ENCODE measurements at places on chromosomes 13 and 19.

DNA sequence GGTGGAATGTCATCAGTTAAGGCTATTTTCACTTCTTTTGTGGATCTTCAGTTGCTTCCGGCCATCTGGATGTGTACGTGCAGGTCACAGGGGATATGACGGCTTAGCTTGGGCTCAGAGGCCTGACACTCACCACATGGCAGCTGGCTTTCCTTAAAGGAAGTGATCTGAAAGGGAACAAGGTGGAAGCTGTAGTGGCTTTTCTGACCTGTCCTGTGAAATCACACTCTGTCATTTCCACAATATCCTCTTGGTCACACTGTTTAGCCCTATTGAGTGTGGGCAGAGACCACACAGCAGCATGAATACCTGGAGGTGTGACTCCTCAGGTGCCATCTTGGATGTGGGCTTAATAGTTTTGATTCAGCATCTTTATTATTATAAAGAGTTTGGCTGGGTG, 4.5 kb upstream of the BAX start:
- no peak for DNase-seq

DNA sequence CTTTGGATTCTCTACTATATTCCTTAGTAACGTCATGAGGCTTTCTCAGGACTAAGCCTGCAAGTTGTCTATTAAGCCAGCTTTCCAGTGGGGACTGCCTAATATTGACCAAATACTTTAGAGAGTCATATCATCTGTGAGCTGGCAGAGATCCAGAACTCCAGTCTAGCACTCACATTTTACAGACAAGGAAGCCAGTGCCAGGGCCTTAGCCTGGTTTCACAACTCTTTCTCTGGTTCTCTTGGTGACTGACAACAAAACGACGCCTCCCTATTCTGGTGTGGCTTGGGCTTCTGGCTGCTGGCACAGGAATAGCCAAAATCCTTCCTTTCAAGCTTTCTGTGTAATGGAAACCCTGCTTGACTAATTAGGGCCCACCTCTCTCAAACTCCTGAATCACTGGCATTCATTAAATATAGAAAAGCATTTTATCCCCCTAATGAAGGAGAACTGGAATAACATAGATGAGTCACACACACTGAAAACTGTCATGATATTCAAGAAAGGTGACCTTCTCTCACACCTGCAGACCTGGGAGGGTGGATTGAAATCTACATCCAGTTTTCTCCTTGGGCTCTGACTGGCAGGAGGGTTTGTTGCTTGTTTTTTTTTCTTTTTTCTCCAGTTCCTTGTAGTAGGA, 75.2 kb upstream of the UBL3 start:
- no peak for DNase-seq

- no peak for DNase-seq
Observed at GRCh38 chr13:111472083-111472482, 151.6 kb downstream of the TEX29 start.

DNA sequence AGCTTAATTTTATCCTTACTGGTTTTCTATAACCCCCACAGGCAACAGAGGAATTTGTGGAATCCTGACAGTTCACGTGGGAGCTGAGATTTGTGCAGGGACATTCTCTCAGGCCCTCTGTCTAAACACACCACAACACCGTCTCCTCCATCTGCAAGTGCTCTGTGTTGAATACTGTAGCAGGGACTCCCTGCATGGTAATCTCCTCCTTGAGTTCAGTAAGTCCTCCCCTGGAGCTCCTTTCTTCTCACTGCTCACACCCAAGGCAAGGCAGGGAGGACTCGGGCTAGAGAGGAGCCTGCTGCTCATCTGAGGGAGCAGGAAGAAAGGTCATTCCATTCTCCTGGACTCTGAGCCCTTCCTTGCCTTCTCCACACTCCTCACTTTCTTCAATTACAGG, 348.2 kb downstream of the KCTD12 start:
- DNase-seq = no peak

- DNase-seq = peak; percentile 14
Observed at GRCh38 chr19:46602392-46603194, 1.5 kb downstream of the CALM3 start.

GRCh38 chr19:15438124-15438496, 11.6 kb downstream of the WIZ start:
- no peak for DNase-seq

DNA sequence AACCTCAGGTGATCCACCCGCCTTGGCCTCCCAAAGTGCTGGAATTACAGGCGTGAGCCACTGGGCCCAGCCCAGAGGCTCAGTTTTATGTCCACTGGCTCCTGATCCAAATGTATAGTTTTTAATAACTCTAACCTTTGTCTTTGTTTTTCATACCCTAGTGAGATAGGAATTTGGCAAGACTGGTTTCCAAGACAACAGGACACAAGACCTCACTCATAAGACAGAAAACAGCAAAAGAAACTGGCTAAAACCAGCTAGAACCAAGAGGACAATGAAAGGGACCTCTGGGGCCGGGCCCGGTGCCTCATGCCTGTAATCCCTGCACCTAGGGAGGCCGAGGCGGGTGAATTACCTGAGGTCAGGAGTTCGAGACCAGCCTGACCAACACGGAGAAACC, 27.6 kb downstream of the CPT1C start:
- DNase-seq = no peak

DNA sequence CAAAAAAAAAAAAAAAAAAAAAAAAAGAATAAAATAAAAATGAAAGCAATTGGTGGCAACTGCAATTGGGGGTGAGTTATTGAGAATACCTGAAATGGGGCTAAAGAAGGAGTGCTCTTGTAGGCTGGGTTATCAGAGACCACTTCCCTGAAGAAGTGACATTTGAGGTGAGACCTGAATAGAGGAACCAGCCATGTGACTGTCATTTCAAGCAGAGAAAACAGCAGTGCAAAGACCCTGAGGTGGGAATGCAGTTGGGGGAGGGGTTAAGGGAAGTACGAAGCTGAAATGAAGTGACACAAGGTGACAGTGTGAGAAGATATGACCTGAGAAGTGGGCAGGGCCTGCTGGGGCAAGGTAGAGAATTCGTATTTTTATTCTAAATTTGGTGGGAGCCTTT, 4.3 kb upstream of the PALM3 start:
- no peak for DNase-seq

- DNase-seq = no peak
Observed at GRCh38 chr13:73366241-73366640, 307.4 kb downstream of the KLF5 start.

All from CD4-positive, alpha-beta T cell treated with Interleukin-15 for 4 hours (primary cell).